PC-9 (cell line): ENCODE measurements at places on chromosomes 5 and 9.

DNA sequence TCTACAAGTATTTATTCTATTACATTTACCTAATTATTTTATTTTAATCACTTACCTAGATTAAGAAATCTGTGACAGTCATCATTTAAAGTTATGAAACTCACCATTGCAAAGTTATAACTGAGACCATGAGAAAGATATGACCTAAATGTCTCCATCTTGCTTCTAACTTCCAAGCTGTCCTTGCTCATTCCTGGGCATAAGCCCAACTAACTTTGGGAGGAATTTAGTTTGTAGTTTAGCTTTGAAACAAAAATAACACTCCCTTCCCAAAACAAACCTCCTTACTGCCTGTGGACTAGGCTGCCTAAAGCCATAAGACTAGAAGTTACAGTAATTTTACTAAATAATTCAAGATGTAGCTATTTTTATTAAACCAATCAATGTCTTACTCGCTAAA, 195.6 kb upstream of the RAI14 start:
- DNase-seq, result peak; percentile 23

- DNase-seq, result no peak
Measured at GRCh38 chr5:67051164-67051563, 145.4 kb downstream of the CD180 start.

DNA sequence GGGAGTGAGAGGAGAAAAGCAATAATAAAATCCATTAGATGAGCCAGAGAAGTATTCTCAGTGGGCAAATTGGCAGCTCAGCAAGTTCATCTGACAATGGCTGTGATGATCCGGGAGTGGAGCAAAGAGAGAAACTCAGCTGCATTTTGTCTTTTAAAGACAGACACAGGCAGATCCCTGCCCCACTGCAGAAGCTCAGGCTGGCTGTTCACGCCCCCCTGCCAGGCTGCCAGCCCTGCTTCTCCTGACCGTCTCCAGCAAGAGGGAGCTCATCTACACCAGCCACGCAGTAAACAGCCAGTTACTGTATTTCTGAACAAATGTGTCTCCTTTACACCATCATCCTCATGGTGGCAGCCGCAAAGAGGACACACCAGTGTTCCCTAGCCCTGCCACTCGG, 114.3 kb upstream of the SARDH start:
- DNase-seq, result no peak

DNA sequence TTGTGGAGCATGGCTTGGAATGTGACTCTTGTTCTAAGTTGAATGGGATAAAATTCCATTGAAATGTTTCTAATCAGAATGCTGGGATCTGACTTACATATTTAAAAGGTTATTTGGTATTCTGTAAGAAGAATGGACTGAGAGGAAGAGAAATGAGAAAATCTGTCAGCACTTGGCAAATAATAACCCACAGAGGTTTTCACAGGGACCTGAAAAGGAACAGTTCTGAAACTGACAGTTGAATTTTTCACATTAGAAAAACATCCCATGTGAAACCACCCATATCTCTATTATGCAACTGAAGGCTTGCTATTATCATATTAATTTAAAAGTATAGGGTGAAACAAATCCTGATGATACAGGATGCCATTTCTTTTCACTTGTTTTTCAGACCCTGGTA, 302.7 kb downstream of the EPB41L4A start:
- no peak for DNase-seq

DNA sequence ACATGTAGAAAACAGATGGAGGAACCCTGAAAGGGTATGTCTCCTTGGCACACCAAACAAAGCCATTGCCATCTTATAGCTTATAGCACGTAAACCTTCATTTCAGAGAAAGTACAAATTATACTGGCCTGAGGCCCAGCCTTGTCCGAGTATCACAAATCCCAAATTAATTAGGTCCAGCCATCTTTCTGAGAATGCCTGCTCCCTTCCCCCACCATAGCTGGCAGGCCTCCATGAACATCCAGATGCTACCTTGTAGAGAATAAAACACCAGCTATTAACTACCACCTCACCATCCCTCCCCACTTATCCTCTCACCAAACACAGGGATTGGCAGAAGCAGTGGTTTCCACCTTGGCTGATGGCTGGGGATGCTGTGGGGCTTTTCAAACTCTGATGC, 224.0 kb downstream of the SPOCK1 start:
- no peak for DNase-seq

- DNase-seq, result no peak
Measured at GRCh38 chr9:19999491-20000057, 210.7 kb upstream of the SLC24A2 start.

DNA sequence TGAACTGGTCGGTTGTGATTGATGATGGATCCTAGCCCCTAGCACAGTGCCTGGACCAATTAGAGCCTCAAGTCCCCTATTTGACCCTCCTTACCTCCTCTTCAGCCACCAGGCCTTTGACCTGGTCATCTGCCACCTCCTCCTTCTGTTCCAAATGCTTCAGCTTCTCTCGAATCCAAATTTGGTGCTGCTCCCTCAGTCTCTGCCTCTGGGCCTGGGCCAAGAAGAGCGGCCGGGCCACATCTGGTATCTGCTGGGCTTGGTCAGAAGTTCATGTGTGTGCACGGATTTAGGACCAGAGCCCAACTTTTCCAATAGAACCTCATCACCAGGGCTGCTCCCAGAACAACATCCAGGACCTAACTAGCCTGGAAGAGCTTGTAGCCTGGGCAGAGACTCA, 6.5 kb downstream of the SLC35A4 start:
- DNase-seq, result no peak

DNA sequence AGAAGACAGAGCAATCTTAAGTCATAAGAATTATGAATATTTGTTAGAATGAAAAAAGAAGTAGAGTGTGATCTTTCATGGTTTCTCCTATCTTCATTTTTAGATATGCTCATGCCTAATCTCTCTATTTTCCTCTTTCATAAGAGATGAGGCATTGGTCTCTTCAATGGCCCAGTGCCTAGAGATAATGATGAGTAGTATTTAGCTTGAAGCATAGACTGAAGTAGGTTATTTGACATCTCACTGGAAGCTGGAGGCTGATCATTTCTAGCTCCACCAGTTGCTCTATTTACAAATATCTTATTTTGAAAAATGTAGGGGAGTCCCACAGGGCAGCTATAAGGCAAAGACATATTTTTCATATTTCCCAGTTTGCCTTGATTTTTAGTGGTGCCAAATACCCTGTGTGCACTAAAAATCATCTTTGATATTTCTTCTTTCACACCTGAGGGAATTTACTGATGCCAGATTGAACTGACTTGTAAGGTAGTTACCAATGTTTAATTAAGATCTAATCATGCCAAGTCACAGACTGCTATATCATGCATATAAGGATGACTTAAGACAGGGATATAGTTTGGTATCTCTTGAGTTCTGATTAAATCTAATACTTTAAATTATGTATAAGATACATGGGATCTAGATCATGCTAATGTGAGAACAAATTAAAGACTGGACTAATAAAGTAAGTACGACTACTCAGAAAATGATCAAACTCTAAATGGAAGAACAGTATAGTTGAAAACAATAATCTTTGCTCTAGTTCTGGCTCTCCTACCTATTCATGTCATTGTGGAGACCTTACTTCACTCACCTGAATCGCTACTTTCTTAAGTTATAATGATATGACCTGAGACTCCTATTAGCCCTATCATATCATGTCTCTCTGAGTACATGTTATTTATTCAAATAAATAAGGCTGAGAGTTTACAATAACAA, 108.2 kb upstream of the IFNE start:
- no peak for DNase-seq

DNA sequence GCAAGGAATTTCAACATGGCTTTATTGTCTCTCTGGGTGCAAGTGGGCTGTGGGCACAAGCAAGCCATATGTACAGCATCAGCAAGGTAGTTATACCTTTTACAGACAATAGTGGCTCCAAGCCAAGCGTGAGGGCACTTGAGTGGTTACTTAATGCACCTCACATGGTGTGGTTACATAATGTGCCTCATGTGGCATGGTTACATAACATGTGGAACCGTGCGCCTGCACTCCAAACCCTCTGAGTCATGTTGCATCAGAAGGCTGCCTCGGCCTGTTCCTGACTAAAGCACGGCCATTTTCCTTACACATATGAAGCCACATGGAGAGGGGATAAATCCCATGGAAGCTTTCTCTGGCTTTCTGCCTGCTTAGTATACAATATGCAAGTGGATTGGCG, 150.9 kb downstream of the OSTF1 start:
- no peak for DNase-seq

GRCh38 chr5:98793223-98793622, 19.8 kb downstream of the RGMB start:
- no peak for DNase-seq

- no peak for DNase-seq
Measured at GRCh38 chr5:93886917-93887361, 145.5 kb upstream of the POU5F2 start.

GRCh38 chr5:89722538-89722937, 687.0 kb downstream of the CETN3 start:
- no peak for DNase-seq

DNA sequence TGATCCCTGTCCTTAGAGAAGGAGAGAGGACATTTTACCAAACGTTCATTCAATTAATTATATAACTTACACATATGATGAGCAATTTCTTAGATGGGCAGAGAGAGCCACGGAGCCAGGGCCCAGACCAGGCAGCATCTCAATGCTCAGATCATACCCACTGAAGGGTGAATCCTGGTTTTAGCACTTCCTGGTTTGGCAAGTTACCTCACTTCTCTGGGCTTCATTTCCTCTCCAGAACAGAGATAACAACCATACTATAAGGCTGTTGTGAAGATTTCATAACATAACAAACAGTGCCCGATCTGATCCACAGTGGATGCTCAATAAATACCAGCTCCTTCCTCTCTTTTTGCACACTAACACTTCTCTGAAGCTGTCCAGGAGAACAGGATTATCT, 271.1 kb downstream of the DENND1A start:
- DNase-seq, result no peak

GRCh38 chr9:133604214-133604613, 5.0 kb downstream of the FAM163B start:
- DNase-seq, result no peak

DNA sequence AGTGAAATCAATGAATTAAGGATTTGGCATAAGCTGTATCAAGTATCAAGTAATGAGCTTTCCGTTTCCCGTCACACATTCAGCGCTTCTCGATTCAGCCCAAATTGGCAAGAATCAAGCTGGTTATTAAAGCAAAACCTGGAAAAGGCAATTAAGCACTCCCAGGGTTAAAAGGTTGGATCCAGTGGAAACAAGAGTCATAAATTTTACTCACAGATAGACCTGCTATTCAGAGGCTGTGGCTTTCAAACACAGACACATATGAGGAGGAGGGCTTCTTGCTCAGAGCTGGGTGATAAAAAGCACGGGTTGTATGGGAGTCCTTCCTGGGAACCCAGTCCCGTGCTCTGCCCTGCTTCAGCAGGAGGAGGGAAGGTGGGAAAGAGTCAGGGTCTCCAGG, 112.3 kb upstream of the CXCL14 start:
- DNase-seq, result no peak

DNA sequence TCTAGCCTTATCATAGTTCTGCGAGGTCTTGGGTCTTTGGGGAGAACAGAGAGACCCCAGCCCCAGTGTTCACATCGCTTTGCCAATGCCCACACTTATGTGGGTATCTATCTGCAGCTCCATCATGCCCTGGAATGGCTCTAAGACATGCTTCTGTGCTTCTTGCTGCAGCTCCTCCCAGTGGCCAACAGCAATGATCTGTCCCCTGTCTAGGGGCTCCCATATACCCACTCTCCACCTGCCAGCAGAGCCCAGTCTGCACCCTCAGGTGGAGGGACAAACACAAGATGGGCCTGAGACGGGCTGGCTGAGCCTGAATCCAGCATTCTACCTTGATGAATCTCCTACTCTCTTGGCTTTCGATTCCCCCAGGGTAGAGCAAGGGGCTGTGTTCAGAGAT, 14.6 kb upstream of the DAP start:
- no peak for DNase-seq

GRCh38 chr9:78831726-78832125, 534.8 kb downstream of the PSAT1 start:
- no peak for DNase-seq
